ENCODE measurements at places on chromosomes 4 and X.

GRCh38 chr4:138348055-138348454 is 105.9 kb upstream of the SLC7A11 start:
- no peak for DNase-seq

- no peak for DNase-seq
Measured at GRCh38 chr4:141174457-141174856, 41.2 kb upstream of the RNF150 start.

GRCh38 chrX:9494771-9495170 is 29.9 kb downstream of the TBL1X start:
- DNase-seq: no peak

DNA sequence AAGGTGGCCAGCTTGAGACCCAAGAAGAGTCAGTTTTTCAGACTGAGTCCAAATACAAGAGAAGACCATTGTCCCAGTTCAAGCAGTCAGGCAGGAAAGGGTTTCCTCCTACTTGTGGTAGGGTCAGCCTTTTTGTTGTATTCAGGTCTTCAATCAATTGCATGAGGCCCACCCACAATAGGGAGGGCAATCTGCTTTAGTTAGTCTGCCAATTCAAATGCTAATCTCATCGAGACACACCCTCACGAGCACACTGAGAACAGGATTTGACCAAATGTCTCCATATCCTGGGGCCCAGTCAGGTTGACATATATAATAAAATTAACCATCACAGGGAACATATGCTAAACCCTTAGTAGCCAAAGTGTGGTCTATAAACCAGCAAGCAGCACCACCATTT is 75.3 kb upstream of the FRMPD3 start:
- DNase-seq: no peak

DNA sequence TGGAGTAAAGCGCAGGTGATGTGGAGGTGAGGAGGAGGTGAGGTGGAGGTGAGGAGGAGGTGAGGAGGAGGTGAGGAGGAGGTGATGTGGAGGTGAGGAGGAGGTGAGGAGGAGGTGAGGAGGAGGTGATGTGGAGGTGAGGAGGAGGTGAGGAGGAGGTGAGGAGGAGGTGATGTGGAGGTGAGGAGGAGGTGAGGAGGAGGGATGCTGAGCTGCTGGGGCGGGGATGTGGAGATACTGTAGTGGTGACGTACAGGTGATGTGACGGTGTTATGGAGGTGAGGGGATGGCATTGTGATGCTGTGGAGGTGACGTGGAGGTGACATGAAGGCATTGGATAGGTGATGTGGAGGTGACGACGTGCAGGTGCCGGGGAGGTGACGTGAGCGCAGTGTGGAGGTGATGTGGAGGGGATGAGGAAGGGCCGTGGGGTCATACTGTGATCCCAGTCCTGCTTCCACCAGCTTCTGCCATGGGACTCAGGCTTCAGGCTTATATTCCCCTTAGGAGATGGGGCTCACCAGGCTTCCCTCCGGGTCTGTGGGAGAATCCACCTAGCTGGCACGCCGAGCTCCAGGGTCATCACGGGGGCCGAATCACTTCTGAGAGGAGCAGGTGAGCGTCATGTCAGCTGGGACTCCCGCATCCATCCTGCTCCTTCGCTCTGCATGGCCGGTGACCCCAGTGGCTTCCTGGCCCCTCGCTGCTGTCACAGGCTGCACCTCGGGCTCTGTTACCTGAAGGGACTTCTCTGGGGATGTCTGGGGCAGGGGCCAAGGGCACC is 47.9 kb upstream of the GRPEL1 start:
- DNase-seq: no peak

DNA sequence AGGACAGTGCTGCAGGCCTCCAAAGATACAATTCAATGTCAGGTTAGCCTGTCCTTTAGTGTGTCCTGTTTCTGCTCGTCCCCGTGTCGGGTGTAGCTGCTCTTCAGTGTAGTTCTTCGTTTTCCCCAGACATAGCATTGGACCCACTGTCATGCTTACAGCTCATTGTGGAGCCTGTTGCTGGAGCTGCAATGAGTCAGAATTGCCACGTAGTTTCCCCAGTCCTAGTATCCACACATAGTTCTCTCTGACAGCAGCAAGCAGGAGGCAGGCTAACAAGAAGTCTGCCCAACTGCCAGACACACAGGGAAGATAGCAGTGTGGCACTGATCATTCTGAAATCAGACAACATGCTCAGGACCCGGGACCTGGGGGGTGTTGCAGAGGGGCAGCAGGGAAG is 49.2 kb downstream of the MOSPD2 start:
- DNase-seq: no peak

DNA sequence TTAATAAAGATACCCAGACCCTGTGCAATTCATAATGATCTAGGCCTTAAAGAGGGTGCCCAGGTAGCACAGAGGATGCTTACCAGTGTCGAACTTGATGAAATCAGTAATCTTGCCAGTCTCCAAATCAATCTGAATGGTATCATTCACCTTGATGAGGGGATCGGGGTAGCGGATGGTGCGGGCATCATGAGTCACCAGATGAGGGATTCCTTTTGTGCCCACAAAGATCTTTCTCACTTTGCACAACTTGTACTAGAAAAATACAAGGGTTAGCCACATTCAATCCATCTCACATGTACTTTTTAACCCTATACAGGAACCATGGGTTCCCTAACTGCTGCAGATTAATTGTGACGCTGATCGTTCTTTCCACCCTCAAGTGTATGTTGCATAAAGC is 3.3 kb downstream of the RPS4X start:
- DNase-seq: peak; percentile 42

DNA sequence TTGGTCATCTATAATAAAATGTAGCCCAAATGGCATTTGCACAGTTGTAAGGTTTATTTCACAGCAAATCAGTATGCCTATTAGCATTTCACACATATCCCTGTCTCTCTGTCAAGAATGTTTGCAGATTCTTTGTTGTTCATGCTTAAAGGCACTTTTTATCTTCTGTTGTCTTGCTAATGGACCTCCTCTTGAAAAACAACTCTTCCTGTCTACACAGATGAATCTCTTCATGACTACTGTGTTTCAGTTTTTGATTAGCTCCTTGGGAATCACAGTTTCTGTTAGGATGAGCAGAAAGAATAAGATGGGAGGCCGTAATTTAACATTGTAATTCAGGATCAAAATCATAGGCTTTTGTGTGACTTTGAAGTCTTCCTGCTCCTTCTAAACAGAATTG is 35.5 kb upstream of the SLC4A4 start:
- no peak for DNase-seq

- DNase-seq: no peak
Measured at GRCh38 chr4:47073647-47074046, 42.3 kb downstream of the GABRB1 start.

DNA sequence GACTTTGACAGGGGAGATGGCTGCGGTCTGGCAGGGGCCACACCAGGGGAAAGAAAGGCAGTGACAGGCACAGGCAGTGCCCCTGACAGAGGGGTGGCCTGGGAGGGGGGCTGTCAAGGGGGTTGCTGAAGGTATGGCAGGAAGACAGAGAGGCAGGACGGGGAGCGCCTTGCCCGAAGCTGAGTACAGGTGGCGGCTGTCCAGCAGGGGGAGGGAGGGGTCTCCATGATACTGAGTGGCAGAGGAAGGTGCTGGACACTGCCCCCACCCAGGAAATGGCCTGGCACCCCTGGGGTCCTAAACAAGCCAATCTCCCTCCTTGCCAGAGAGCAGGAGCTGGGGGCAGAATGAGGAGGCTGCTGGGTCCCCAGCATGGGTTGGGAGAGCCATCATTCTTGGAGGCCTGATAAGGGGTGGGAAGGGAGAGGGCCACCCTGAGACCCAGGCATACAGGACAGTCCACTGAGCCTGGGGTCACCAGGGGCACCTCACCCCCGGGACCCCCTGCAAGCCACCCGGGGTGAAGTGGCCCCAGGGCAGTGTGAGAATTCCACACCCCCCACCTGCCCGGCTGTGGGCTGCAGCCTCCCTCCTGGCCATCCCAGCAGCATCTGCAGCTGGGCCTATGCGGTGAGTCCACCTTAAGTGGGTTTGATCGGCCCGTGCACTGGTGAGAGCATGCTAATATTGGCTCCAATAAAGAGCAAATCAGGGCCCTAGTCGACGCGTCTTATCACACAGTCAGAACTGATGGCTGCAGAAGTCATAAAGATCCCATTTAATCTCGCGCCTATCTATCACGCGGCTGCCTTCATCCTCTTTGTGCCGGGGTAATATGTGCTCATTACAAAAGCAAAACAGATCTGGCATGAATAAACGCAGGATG is 108.5 kb downstream of the FAM53A start:
- DNase-seq: no peak

DNA sequence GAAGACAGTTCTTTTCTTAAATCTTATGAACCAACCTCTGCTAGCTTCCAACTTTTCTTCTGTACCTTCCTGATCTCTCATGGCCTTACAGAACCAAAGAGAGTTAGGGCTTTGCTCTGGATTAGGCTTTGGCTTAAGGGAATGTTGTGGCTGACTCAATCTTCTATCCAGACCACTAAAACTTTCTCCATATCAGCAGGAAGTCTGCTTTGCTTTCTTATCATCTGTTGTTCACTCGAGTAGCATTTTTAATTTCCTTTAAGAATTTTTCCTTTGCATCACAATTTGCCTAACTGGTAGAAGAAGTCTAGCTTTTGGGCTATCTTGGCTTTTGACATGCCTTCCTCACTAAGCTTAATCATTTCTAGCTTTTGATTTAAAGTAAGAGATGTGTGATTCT is 167.0 kb downstream of the TBCK start:
- DNase-seq: no peak

- DNase-seq: no peak
Measured at GRCh38 chr4:16225167-16225862, 956 bp downstream of the TAPT1 start.

- DNase-seq: peak; percentile 40
Measured at GRCh38 chr4:41644288-41644914, 104.1 kb downstream of the PHOX2B start.

DNA sequence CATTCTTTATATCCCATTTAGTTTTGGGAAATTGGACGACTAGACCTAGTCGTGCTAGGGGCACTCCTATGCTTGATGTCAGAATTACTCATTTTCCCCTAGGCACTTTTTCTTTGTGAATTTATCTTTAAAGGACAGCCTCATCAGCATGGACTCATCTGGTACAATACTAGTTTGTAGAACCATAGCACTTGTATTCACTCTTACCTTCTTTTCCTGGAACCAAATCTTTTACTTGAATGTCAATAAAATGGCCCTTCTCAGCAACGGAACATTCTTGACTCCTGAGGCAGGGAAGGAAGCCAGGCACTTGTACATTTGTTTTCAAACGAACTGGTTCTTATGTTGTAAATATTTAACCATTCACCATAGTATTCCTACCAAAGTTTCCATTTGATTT is 187.1 kb downstream of the SHROOM3 start:
- no peak for DNase-seq

- no peak for DNase-seq
Measured at GRCh38 chr4:77367638-77368037, 210.6 kb downstream of the CCNG2 start.

DNA sequence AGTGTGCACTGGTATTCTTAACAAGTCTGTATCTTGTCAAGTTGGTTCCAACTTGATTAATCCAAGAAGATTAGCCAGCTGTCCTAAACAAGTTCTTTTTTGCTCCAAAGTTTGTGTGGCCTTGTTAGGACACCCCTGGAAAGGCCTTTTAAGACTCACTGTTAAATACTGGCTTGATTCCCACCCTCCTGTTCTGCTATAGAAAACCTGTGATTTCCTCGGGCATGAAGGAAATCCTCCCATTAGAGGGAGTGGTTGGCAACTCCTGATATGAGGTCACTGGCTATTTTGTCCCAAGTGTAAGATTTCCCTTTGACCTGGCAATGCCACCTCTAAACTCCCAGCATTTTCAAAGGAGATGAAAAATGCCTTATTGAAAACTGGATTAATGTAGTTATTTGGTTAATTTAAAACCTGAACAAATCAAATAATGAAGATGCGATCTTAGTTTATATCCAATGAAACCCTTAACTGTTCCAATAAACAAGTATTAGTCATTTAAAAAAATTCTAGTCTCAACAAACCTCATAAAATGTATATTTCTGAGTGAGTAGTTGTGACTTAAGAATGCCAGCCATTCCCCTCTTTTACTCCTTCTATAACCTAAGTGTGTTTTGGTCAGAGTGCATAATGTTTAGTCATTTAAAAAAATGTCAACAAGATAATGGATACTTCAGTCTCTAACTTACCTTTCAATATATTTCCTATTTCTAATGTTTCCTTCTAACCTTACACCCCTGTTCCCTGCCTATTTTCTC is 94.4 kb downstream of the NPNT start:
- no peak for DNase-seq

- no peak for DNase-seq
Measured at GRCh38 chr4:74044677-74045076, 6.2 kb upstream of the CXCL3 start.

DNA sequence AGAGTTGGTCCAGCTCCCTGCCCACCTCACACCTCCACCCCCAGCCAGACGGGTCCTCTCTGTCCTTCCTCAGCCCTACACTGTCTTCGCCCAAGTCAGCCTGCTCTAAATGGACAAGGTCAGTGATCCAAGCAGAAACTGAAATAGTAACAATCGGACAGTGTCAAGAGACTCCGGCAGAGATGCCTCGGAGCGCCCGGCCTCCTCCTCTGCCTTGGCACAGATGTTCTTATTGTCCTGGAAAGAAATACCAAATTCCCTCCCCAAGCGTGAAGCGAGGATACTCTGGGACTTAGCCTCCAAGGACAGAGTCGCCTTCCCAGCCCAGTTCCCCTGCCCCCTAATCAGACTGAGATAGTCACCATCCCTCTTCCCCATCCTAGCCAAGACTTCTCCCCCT is 28.5 kb downstream of the UTP14A start:
- no peak for DNase-seq

- no peak for DNase-seq
Measured at GRCh38 chr4:148786699-148787098, 344.5 kb upstream of the NR3C2 start.

DNA sequence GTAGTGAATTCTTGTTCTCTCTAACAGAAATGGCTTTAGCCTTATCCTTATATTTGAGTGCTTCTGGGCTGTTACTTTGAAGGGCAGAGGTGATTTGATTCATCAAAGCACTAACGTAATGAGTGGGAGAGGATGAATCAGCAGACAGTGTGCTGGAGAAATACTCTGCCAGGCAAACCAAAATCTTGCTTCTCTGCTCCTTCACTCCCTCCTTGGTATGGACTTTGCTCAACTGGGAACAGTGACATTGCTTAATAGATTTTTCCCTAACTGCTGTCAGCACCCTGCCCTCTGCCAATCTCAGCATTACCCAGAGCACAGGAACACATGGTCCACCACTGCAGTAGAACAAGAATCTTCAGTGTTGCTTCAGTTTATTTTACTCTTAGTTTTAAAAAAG is 56.0 kb downstream of the PDLIM5 start:
- DNase-seq: peak; percentile 4

GRCh38 chr4:11470438-11471045 is 41.8 kb upstream of the HS3ST1 start:
- DNase-seq: peak; percentile 34
